Caki2 (cell line): ENCODE measurements at places on chromosomes 3 and 15. TPM values are rescaled to one million over a fixed set of nuclear protein-coding genes. Genes with fewer than 3 reads are reported as not detected.

RASL12 gene
- total RNA-seq = not detected in 2 replicates

ZPLD1 gene
- total RNA-seq = 0.84 TPM in 1 of 2 replicates, not detected in the other

CDHR4 gene
- total RNA-seq = not detected in 2 replicates

CYP19A1 gene
- not detected in 2 replicates for total RNA-seq

ERICH6 gene
- not detected in 2 replicates for total RNA-seq

ANKRD63 gene
- not detected in 2 replicates for total RNA-seq

ROPN1 gene
- total RNA-seq = not detected in 2 replicates

DAZL gene
- total RNA-seq = not detected in 2 replicates

GLDN gene
- not detected in 2 replicates for total RNA-seq

DNAJA4 gene
- not detected in 2 replicates for total RNA-seq

RHCG gene
- total RNA-seq = not detected in 2 replicates

P2RY14 gene
- not detected in 2 replicates for total RNA-seq

HRG gene
- total RNA-seq = not detected in 2 replicates

CATSPER2 gene
- 0.37 and 5.8 TPM in 2 replicates for total RNA-seq

CPA3 gene
- total RNA-seq = not detected in 2 replicates

CGGBP1 gene
- total RNA-seq = 1.8 and 16.3 TPM in 2 replicates

KY gene
- not detected in 2 replicates for total RNA-seq
